SJSA1 (cell line): ENCODE measurements at places on chromosomes 2 and 18. TPM values are rescaled to one million over a fixed set of nuclear protein-coding genes. Genes with fewer than 3 reads are reported as not detected.
A peak's percentile ranks its signal among the peaks of the same experiment; 100 is the strongest.

- no peak for DNase-seq
Observed at GRCh38 chr2:144071461-144071860, 448.5 kb downstream of the ZEB2 start.

DNA sequence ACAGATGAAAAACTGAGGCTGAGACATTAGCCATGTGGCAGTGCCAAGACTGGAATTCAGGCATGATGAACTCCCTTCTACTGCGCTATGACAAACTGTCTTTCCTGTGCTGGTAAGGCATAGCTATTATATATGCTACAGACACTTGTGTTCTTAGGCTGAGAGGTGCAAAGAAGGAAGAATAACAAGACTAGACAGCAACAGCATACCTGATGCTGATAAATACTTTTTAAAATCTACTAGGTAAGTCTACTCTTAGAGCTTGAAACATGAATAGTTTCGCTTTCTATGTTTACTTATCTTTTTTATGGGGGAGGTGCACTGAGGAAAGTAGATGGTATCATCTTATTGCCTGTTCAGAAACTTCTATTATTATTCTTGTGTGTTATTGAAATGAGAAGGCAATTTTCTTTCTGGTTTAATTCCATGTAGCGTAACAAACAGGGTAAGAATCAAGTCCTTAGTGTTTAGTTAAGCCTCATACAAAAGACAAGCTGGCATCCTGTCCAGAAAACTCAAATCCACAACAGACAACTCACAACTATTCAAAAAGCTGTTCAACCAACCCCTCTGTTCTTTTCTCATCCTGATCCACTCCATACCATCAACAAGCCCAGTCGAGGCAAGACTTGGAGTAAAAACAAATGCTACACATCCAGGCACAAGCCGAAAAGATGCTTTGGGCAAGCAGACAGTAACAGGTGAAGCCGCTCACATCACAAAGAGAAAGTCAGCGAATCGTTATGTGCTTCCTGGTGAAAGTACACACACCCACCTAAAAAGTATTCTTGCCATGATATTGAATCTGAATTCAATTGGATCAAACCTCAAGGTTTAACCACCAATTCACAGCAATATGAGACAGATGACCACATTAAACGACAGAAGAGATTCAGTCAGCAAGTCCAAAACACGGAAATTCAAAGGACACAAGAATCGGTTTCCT is 1.5 kb downstream of the TTC32 start:
- peak; percentile 38 for DNase-seq

- DNase-seq: no peak
Observed at GRCh38 chr2:216624251-216624650, 9.0 kb upstream of the IGFBP2 start.

DNA sequence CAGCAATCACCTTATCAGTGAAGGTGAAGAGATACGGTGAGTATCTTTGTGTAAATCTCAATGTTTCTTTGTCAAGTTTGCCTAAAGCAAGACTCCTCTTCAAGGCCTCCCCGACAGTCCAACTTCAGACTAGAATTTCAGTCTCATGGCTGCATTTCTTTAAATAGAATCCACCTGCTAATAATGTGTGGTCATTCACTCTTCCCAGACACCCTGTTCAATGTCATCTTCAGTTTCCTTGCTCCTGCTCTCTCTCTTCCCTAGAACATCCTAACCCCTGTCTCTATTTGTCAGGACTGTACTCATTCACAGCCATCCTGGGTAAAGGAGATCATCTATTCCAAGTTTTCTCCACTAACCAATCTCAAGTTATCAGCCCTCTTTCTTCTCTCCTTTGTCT is 267.3 kb downstream of the EN1 start:
- DNase-seq: no peak

- DNase-seq: no peak
Observed at GRCh38 chr2:30758191-30758651, 49.0 kb downstream of the CAPN13 start.

DNA sequence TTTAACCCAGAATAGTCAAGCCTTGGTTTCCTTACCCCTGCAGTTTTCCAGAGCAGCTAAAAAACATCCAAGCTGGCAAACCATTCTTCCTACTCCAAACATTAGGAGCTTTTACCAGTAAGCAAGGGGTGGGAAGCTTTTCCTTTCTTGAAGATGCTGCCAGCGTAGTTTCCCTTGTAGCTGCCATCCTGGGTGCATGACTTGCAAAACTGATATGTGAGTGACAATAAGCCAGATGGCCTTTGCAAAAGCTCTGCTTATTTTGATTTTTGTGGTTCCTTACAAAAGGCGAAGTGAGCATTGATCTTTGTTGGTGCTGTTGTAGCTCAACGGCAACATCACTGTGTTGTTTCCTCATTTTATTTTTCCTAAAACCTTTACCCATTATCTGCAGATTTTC is 138.8 kb downstream of the WDSUB1 start:
- no peak for DNase-seq

DNA sequence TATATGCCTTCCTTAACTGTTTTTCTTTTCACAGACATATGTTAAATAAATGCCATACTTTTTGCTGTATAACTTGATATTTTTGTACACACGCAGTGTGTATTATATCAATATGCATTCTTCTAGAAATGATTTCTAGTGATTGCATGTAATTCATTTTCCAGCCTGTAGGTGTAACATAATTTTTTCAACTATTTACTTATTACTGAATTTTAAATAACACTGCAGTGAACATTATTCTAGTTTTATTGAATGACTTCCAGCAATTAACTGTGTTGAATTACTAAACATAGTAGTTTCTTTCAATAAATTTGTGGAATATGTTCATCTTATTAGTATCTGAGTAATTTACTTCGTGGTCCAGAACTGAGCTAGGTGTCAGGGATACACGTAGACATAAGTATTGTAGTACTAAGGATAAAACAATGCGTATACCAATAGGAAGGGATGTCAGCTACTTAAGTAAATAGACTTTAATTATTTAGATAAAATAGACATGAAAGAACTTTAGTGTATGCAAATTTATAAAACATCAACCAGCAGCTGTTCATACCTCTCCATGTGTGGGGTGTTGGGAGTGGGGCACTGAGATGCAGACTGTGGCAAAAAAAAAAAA is 28.0 kb downstream of the TANC1 start:
- no peak for DNase-seq

DNA sequence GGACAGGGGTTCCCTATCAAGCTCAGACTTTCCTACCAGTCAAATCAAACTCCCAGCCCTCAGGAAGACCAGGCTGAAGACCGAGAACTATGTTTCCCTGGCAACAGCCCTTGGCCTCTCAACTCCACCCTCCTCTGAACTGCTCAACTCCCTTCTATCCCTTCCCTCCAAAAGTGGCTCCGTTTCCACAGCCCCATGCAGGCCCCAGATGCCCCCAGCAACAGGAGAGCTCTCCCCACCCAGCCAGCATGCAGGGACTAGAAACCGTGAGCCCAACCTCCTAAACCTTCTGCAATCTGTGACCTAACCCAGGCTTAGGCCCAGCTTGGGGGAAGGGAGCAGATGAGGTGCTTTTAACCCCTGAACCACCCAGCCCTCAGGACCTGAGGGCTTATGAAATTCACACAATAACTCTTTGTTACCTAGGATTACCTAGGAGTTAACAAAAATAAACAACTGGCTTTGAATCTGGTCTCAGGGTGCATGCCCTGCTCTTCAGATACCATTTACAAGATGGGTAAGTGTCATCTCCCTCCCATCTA is 87.2 kb downstream of the BCL11A start:
- no peak for DNase-seq

- DNase-seq: no peak
Observed at GRCh38 chr2:230202430-230203109, 17.2 kb downstream of the SP110 start.

- DNase-seq: no peak
Observed at GRCh38 chr18:43279015-43279744, 1.9 kb upstream of the SYT4 start.

DNA sequence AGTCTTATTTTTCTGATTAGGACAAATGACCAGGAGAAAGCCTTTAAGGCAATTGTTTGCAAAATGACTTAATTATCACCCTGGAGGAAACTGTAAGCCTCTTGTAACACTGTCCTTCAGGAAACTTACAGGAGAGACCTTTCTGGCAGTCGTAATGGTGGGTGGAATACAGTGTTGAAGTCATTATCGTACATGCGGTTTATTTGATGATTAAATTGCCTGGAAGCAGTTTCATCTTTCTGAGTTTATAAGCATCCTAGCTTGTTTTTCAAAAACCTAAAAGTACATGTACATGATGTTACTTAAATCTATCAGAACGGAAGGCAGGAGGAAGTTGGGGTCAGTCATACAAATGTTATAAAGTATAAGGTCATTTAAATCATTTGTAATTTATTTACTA is 86.2 kb upstream of the RAB27B start:
- DNase-seq: no peak

DNA sequence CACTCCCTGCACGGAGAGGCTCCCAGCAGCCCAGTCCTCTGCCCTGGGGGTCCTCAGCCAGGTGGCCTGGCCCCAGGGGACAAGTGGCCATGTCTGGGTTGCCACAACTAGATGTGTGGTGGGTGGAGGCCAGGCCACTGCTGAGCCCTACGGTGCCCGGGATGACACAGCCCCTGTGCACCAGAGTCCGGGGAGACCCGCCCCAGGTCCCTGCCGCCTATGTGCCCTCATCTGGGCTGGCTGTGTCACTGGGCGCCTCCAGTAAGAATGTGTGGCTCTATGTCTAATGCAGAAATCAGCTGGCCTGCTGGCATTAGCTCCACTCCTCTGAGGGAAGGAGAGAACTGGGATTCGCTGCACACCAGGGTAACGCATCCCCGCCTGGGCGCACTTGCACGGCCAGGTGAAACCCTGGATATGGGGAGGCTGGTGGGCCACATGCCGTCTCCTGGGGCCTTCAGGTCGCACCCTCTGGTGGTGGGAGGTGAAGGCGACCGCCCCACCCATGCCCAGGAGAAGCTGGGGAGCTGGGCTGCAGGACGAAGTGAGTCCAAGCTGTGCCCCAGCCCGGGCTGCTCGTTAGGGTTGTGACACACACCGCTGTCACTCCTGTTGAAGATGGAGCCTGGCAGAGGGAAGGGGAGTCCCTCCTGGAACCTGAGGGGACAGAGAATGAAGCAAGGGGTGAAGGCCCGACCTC is 136.1 kb downstream of the PTGR3 start:
- no peak for DNase-seq

DNA sequence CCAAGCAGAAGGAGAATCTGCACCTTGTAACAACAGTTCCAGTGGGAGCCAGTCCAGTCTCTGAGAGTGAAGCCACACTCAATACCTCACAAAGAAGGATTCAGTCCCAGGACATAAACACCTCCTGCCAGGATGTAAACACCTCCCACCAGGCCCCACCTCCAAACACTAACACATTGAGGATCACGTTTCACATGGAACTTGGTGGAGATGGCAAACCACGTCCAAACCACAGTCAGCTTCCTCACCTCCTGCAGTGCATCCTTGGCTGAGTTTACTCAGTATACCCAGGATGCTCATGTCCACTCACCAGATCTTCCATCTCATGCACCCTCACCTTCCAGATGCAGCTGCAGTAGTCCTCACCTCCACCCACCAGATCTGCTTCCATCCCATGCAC is 37.8 kb upstream of the TMEM18 start:
- no peak for DNase-seq

- no peak for DNase-seq
Observed at GRCh38 chr18:6687676-6688075, 41.8 kb upstream of the ARHGAP28 start.

DNA sequence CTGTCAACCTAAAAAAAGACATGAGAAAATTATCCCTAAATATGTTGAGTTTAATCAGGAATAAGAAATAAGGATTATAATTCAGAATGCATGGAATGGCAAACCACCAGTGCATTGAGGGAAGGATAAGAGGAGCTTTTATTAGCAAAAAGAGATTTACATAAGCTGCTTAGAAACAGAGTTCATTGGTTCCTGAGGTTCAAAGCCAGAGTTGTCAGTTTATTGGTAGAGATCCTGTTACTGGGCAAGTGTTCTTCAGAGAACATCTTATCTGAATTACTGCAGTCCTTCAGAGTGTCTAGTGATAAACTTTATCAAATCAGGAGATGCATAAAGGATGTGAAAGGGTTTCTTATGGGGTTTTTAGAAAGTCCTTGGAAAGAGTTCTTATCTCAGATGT is 76.0 kb upstream of the MEX3C start:
- no peak for DNase-seq

DNA sequence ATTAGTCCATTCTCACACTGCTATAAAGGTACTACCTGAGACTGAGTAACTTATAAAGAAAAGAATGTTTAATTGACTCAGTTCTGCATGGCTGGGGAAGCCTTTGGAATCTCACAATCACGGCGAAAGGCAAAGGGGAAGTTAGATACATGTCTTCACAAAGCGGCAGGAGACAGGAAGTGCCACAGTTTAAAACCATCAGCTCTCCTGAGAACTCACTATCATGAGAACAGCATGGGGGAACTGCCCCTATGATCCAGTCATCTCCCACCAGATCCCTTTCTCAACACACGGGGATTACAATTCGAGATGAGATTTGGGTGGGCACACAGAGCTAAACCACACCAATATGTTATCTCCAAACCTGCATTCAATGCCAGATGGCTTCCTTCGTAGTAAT is 716.1 kb downstream of the DCC start:
- DNase-seq: no peak

The KYNU gene
- total RNA-seq: not detected in 2 replicates

The SLC19A3 gene
- total RNA-seq: not detected in 2 replicates

The TMEM37 gene
- not detected in 2 replicates for total RNA-seq

The ST6GAL2 gene
- total RNA-seq: not detected in 2 replicates

The ASAP2 gene
- 12.9 and 15.5 TPM in 2 replicates for total RNA-seq

The ALLC gene
- not detected in 2 replicates for total RNA-seq

The CRACDL gene
- total RNA-seq: not detected in 2 replicates

The SOX11 gene
- 0.05 TPM in 1 of 2 replicates, not detected in the other for total RNA-seq

The COLEC12 gene
- total RNA-seq: 58.8 and 111 TPM in 2 replicates
